ENCODE measurements at places on chromosomes 13 and 19.
A peak's percentile ranks its signal among the peaks of the same experiment; 100 is the strongest.

DNA sequence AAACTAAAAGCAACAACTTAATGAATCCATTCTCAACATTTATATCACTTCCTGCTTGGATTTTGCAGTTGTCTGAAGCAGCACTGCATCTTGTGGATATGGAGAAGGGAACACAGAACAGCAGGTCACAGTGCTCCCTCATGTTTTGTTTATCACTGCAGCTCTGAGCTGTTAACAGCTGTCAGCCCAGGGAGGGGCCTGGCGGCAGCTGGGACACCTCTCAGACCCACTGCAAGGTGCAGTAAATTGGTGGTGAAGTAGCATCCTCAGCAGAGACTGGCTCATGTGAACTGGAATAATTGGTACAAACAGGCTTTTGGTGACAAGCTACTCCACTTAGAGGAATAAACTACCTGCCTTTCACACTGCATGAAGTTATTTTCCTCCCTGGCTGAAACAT, 170.4 kb downstream of the LIG4 start:
- DNase-seq = no peak

DNA sequence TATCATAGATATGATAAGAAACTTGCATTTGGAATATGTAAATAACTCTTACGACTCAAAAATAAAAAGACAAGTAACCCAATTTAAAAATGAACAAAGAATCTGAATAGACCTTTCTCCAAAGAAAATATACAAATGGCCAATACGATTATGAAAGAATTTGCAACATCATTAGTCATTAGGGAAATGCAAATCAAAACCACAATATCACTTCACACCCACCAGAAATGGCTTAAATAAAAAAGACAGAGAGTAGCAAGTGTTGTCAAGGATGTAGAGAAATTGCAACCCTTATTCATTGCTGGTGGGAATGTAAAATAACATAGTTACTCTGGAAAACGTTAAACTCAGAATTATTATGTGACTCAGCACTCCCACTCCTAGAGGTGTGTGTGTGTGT, 226.6 kb upstream of the MAB21L1 start:
- DNase-seq = no peak

DNA sequence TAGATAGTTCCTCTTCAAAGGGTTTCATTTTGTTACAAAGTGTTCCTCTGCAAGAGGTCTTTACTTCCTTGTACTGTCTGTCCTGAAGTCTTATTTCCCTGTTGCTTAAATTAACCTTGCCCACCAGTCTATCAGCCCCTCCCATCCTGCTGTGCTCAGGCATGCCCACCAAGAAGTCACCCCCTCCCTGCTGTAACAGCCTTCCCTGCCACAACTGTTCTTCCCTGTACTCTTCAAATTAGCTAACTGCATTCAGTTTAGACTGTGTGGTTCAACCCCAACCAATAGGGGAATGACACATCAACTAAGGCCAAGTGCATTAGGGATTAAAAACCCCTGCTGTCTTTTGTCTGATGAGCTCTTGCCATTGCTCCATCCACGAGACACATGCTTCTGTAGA, 34.4 kb upstream of the ZNF562 start:
- DNase-seq = no peak

DNA sequence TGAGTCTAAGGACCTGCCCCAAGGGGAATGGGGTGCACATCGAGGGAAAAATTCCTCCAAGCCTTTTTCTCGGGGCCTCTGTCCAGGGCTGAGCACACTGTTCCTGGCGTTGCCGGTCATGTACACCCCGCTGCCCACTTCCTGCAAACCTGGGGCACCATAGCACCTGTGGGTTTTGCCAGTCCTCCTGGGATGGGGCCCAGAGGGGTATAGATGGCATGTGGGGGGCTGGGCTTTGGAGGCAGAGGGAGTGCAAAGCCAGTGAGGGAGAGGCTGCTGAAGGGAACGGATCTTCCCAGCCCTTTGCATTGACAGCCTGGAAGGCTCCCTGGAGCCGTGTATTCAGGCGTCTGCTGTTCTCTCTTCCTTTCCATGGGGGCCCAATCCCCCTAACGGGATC, 187.3 kb downstream of the ZNF536 start:
- DNase-seq = no peak

GRCh38 chr13:64810750-64811149, 2419.4 kb downstream of the PCDH9 start:
- DNase-seq = no peak

DNA sequence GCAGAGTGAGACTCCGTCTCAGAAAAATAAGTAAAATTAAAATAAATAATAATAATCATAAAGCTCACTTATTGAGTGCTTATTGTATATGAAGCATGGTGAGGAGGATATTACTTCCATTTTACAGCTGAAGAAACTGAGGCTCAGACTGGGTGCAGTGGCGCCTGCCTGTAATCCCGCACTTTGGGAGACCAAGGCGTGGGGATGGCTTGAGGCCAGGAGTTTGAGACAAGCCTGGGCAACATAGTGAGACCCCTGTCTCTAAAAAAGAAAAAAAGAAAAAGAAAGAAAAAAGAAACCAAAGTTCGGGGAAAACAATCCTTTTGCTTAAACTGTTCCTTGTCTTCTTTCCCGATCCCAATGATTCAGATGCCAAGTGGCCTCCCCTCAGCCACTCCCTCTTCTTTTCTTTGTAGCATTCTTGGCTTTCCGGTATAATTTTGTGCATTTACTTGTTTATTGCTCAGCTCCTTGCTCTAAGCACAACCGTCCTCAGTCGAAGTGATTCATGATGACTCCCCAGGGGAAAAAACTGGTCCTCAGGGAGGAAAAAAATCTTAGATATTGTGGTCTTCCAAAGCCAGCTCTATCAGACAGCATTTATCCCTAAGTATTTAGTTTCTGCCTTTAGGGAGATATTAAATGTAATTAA, 965 bp upstream of the EIF3G start:
- DNase-seq = no peak

DNA sequence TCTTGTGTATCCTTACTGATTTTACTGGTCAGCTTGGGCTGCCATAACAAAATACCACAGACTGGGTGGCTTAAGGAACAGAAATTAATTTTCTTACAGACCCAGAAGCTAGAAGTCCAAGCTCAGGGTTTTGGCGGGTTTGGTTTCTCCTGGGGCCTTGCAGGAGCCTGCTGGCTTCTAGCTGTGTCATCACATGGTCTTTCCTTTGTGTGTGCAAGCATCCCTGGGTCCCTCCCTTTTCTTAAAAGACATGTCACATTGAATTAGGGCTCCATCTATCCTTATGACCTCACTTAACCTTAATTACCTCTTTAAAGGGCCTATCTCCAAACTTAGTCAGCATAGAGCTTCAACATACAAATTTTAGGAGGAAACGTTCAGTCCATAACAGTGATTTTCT, 23.4 kb downstream of the UBAC2 start:
- DNase-seq = no peak

- no peak for DNase-seq
Observed at GRCh38 chr13:68050761-68051160, 820.6 kb upstream of the PCDH9 start.

DNA sequence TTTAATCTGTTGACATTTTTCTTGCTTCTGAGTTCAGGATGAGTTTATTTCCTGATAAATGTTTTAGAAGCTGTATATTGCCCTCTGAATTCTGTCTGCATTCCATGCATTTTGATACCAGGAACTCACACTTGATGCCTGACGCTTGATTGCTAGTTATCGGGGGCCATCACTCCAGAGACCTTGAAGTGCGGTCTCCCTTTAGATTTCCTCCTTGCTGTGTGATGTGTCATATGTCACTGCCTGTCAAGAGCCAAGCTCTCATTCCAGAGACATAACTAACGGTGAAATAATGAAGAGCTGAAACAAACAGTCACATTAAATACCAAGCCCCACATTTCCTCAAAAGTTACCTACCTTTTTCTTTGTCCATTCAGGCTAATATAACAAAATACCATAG, 155.5 kb downstream of the TNFSF13B start:
- no peak for DNase-seq

GRCh38 chr19:31545777-31546176, 196.5 kb upstream of the TSHZ3 start:
- no peak for DNase-seq

DNA sequence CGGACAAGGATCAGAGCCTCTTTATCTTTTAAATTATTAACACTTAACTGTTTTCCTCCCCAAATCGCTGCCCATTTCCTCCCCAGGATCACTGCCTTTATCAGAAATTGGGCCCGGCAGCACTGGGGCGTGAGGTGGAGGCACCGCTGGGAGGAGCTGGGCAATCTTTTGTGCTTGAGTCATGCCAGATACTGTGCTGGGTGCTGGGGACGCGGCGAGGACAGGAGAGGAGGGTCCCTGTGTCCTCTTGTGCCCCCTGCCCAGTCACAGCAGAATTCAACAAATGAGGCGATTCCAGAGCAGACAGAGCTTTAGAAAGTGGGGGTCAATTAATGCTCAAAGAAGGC, 347.8 kb downstream of the ZNF536 start:
- DNase-seq = no peak

DNA sequence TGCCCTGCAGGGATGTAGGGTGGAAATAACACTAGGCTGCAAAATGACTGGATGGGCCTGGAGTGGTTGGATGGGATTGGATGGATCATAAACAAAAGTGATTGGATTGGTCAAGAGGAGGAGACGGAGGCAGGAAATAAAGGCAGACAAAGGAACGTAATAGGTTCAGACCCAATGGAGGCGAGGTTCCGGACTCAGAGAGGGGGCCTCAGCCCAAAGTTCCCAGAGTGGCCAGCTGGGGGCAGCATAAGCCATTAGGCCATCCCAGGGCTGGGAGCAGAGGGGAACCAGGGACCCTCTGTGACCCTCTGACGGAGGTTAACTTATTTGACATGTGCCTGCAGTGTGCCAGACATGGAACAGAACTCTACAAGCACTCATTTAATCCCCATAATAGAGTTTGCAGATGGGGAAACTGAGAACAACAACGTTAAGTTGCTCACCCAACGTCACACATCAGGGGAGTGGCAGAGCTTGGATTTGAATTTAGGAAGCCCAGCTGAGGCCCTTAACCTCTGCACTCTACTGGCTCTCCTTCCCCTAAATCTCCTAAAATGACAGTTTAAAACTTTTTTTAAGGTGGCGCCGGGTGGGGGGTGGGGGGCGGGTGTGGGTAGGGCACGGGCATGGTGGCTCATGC, 15.3 kb upstream of the MAP1S start:
- DNase-seq = peak; percentile 44

GRCh38 chr19:27792576-27793127, 1420.3 kb downstream of the UQCRFS1 start:
- DNase-seq = no peak

DNA sequence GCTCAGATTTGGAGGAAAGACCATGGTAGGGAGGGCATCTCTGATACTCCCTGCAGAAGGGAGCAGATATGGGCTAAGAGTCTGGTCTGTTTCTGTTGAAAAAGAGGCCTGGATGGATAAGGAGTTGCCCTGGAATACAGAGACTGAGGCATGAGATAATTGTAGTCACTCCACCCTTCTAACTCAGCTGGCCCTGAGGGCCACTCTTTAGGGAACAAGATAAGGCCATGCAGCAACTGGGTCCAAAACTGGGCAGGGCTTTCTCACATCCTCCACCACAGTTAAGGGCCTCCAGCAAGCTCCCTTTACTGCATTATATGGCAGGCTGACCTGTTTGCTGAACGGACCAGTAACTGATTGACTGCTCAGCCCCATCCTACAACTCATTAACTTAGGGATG, 1.3 kb downstream of the ZNF749 start:
- DNase-seq = no peak

DNA sequence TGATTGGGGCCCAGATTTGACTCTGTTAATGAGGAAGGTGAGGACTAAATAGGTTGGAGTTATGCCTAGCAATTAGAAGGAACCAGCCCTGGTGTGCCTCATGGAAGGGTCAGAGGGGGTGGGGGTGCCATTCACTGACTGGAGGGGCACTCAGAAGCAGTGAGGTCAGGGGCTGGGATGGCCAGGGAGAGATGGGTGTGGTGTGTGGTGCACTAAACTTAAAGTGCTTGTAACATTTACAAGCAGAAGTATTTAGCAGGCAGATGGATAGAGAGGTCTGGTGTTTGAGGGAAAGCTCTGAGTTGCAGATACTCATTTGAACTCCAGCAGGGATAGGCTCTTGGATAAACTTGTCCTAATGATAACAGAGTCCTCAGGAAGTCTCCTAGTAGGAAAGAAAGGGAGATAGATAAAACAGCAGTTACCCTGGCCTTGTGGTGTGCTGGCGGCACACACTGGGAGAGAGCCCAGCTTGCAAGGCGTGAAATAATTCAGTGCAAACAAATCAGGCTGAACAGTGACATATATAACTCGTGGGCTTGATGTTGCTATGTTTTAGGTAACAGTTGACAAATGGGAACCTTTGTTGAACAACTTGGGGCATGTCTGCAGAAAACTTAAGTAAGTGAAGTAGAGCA, 20.0 kb upstream of the UPF3A start:
- no peak for DNase-seq

DNA sequence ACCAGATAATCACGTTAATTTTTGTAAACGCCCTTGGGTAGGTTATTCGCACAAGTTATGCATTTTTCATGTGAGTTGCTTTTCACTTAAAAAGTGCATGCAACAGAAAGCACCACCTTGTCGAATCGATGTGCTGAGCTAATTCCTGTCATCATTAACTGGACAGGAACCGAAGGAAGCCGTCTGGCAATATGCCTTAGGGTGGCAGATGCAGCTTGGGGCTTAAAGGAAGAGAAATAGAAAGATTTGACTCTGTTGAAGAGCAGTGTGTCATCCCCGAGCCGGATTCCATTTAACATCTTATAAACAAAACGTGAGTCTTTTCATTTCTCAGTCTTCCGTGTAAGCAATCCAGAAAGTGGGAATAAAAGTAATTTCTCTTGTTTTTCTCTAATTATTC, 70.0 kb downstream of the ATP11A start:
- no peak for DNase-seq

GRCh38 chr19:5321851-5322681, 18.5 kb downstream of the PTPRS start:
- no peak for DNase-seq

GRCh38 chr13:105552078-105552477, 983.4 kb downstream of the EFNB2 start:
- DNase-seq = no peak

DNA sequence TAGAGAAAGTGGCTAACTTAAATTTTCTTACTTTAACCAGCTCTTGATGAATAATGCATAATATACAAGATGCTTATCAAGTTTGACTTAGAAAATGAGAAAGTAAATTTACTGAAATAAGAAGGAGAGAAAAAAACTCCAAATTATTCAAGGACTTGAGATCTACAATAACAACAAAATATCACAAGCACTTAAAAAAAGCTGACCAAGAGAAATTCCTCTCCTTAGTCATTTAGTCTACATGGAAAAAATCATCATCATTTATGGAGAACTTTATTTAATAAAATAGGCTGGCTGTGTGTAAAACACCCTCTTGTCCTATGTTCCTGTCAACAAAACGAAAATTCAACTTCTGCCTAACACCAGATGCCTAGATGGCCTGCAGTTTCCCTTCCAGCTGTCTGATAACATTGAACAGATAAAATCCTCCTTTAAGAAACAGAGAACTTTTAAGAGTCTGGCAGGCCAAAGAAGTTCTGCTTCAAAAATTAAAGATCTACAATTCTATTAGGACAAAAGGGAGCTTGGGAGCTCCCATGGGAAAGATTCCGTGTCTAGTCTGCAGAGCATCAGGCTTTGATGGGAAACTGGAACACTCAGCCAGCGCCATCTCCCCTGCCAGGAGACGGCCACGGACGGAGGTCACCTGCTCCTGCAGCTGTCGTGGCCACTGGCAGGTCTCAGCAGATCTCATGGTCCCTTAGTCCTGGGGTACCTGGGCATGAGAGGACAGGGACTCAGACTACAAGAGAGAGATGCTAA, 37.9 kb upstream of the ATP11A start:
- DNase-seq = no peak

- DNase-seq = no peak
Observed at GRCh38 chr19:19737559-19738332, 4.8 kb upstream of the ZNF14 start.

GRCh38 chr13:36068566-36068965, 62.6 kb downstream of the DCLK1 start:
- DNase-seq = no peak

Data from activated effector memory CD4-positive, alpha-beta T cell treated with Interleukin-2 at 50 U/mL for 16 hours (primary cell).